Activated CD4-positive, alpha-beta T cell treated with anti-CD3 and anti-CD28 coated beads for 36 hours (primary cell): ENCODE measurements at places on chromosomes 12 and 14. TPM values are rescaled to one million over a fixed set of nuclear protein-coding genes. Genes with fewer than 3 reads are reported as not detected.

DNA sequence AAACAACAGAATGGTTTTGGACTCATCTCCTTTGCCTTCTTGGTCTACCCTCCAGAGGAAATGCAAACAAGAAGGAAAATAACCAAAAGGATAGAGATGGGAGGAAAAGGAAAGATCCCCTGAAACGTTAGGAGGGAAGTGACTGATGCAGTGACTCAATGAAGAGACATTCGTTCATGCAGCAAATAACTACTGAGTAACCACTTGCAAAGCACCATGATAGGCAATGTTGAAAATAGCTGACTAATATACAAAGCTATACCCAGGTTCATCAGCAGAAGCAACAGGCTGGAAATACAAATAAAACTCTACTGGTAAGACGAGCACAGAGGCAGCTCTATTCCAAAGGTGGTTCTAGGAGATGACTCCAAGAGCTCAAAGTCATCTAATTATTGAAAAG is 41.8 kb downstream of the R3HDM2 start:
- DNase-seq: no peak
- H3K4me1 ChIP-seq: peaks cover 9% of the 10 kb centered on the region
- H3K4me3 ChIP-seq: no peak overlapping the region
- H3K36me3 ChIP-seq: peaks cover 30% of the 10 kb centered on the region

Gene SLC25A3
- total RNA-seq: 591 TPM

GRCh38 chr12:24560831-24561271 is 388.1 kb downstream of the BCAT1 start:
- no peaks in the 10 kb centered on the region for H3K36me3 ChIP-seq
- H3K4me3 ChIP-seq: peak overlapping the region; percentile 69
- H3K27ac ChIP-seq: no peak overlapping the region

- H3K27me3 ChIP-seq: no peaks in the 10 kb centered on the region
- H3K36me3 ChIP-seq: peaks cover 11% of the 10 kb centered on the region
- H3K4me3 ChIP-seq: peak overlapping the region; percentile 96
- peaks cover 33% of the 10 kb centered on the region for H3K4me1 ChIP-seq
- DNase-seq: peak; percentile 60
Observed at GRCh38 chr14:103530390-103530789, 1.4 kb downstream of the TRMT61A start.

Gene VDR
- total RNA-seq: 108 TPM

GRCh38 chr12:51643951-51644350 is 52.9 kb downstream of the SCN8A start:
- H3K4me1 ChIP-seq: no peaks in the 10 kb centered on the region
- no peak for DNase-seq
- H3K4me3 ChIP-seq: no peak overlapping the region
- no peak overlapping the region for H3K27ac ChIP-seq
- no peaks in the 10 kb centered on the region for H3K36me3 ChIP-seq
- H3K27me3 ChIP-seq: peaks cover 4% of the 10 kb centered on the region

DNA sequence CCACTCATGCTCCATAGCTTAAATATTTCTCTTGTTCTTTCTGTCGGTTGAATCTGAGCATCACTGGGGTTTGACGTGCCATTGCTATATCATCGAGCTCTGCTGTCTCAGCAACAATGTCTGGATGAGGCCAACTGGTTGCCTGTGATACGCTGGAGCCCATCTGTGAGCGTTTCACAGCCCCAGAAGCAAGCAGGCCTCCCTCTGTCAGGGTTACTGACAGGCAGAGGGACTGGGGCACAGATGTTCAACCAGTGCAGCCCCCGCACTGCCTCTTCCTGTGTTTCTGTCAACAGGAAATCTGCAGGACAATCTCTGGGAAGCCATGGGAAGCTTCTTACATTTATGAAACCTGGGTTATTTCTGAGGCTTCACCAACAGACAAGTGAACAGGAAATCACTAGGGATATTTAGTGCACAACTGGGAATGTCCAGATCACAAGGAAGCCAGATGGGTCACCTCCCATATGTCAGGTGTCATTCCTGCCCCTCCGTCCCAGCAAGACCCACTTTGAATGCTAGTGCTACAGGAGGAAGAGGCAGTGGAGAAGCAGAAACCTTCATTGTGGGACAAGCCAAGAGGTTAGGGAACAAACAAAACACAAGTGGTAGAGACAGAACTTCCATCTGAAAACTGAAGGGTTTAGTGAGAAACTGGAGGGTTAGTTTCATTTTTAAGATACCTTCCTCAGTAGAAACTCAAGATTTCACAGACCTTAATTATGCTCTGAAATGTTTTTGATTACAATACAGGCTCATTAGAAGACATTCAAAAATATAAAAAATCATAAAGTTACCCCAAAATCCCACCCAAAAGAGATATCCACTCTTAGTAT is 24.1 kb downstream of the DMAC2L start:
- H3K27me3 ChIP-seq: no peaks in the 10 kb centered on the region
- peaks cover 12% of the 10 kb centered on the region for H3K4me1 ChIP-seq
- peaks cover 2% of the 10 kb centered on the region for H3K36me3 ChIP-seq
- DNase-seq: peak; percentile 22
- peak overlapping the region; percentile 62 for H3K27ac ChIP-seq
- no peak overlapping the region for H3K4me3 ChIP-seq

Gene OR10AD1
- not detected for total RNA-seq

Gene RFLNA
- not detected for total RNA-seq

Gene L2HGDH
- total RNA-seq: 12.8 TPM

GRCh38 chr12:46246021-46246700 is 22.7 kb downstream of the SLC38A1 start:
- H3K36me3 ChIP-seq: peaks cover 96% of the 10 kb centered on the region
- no peak overlapping the region for H3K4me3 ChIP-seq
- H3K27ac ChIP-seq: peak overlapping the region; percentile 82
- H3K27me3 ChIP-seq: no peaks in the 10 kb centered on the region
- DNase-seq: no peak

DNA sequence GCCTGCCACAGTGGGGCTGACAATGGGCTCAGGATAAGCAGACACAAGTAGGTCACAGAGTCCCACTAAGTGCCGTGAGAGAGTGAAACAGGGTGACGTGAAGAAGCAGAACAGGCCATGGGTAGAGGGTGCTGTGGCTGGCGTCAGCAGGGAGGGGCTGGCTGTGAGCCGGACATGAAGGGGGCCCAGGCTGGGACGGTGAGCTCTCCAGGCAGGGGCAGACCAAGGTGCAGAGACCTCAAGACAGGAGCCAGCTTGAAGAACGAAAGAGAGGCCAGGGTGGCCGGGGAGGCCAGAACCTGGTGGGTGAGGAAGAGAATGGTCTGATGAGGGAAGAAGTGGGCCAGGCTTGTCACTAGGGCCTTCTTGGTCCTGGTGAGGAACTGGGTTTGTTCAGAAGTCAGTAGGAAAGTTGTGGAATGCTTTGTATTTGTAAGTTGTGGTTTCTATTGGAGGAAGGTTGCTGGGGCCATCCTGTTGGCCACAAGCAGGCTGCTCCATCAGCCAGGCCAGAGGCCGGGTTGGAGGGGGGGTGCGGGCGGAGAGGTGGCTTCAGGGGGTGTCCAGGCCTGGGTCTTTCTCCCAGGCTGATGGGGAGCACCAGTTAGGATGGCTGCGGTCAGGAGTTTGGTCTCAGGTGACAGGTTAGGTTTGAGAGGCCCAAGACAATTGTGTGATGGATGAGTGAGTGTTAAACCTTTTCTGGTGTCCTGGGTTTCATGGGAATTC is 21.4 kb upstream of the MLXIP start:
- peaks cover 6% of the 10 kb centered on the region for H3K4me1 ChIP-seq
- no peak for DNase-seq
- no peak overlapping the region for H3K27ac ChIP-seq

DNA sequence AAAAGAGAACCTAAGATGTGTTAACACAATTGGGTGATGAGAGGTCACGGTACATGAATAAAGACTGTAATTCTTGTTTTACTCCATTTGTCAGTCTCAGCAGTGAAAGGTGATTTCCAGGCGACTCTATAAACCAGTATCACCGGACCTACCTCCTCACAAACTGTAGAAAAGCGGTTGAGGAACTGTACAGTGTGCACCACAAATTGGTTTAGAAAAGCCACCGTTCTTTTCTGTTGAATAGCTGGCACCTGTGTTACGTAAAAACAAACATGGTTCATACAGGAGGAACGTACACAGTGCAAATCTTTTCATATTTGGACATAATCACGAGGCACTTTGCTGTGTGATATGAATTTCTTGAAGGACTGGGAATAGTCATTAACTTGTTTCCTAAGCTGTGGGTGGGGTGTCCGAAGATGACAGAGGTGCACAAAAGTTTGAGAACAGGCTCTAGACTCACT is 663 bp downstream of the WASHC3 start:
- peaks cover 33% of the 10 kb centered on the region for H3K4me1 ChIP-seq
- peaks cover 28% of the 10 kb centered on the region for H3K36me3 ChIP-seq
- H3K4me3 ChIP-seq: peak overlapping the region; percentile 94
- peak overlapping the region; percentile 99 for H3K27ac ChIP-seq
- no peaks in the 10 kb centered on the region for H3K27me3 ChIP-seq
- DNase-seq: peak; percentile 37

Gene SERPINA5
- not detected for total RNA-seq
